Ecto neural progenitor cell (in vitro differentiated cells): ENCODE measurements at places on chromosomes 3 and 15.

GRCh38 chr15:70111203-70112073 lies 13.7 kb upstream of the TLE3 start:
- DNase-seq, result peak; percentile 86

DNA sequence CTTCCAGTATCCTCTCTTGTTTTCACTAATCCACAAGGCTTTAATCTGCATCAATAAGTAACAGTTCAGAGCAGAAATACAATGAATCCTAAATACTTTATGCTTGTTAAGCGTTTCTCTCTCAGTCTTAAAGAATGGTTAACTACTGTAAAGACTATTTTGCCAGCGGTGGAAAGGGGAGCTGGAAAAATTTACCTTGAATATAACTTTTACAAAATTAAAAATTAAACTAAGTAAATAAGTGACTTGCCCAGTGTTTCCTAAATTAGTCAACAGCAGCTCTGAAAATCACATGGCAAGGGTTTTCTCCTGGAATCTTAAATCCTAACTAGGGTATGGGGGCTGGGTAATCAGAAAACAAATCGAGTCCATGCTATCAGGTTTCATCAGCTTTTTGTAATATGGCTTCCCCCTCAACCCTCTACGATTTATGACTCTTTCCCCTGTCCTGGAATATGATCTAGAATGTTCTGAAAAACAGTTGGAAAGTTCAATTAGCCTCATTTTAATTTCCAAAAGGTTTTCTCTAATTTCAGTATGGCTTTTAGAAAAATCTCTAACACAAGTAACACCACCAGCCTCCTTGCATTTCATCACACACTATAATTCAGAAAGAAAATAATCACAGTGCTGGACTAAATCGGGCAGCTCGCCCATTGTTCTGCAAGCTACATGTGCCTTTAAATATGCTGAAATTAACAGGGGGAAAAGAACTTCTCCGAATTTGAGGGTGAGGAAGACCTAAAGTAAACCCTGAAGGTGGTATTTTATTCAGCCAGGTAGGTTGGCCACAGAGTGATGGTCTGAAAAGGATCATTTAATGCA lies 133.5 kb downstream of the ADAMTS9 start:
- DNase-seq, result no peak

DNA sequence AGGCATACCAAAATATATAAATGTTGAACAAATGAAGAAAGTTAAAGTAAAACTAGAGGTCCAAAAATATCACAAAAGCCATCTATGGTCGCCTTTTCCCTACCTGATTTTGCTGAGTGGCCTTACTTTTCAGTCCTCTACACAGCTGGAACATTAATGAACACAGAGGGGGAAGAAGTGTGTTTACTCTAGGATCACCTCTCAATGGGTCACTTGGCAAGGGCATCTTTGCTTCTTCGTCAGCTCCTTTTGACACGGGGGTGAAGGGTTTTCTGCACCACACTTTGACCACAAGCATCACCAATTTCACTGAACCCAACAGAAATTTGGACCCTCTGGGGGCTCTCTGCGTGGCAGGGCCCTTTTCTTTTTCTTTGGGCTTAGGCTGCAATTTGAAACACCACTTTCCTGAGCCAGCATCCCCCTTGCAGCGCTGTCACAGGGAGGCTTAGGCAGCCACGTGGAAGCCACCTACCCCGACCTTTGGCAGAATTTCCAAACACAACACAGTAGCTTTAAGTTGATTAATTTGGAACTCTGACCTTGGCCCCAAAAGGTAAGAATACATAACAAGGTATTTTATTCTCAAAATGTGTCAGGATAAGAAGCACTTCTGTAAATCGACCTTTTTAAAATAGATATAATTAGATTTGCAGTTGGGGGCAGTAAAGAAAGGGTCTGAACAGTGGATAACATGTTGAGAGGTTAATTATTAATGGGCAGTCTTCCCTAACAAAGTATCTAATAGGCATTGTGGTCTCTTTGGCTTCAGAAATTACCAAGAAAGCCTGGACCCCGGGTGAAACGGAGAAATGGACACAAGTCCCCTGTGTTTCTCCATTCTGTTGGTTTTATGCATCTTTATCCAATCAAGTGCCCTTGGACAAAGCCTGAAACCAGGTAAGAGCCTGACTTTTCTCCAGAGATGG lies at the start of gene LIPC:
TSS of gene LIPC (plus strand) at position 771 of the 929 bp plus-strand sequence. CDS start at position 813, 42 bp downstream.
- DNase-seq, result no peak

DNA sequence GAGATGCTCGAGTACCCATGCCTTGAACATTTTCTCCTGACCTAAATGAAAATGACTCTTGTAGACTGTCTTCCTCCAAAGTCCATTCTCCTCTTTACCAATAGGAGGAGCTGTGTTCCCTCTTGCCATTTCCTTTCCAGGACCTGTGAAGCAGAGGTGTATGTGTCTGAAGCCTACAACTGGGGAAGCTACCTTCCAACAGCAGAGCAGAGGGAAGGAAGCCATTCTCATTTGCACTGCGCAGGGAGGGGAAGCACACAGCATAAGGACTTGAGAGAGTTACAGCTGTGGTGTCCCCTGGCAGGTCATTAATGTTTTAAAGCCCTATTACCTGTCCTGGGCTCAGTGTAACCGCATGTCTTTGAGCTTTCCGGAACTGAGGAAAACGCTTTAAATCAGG lies 38.7 kb downstream of the HSPBAP1 start:
- DNase-seq, result no peak

DNA sequence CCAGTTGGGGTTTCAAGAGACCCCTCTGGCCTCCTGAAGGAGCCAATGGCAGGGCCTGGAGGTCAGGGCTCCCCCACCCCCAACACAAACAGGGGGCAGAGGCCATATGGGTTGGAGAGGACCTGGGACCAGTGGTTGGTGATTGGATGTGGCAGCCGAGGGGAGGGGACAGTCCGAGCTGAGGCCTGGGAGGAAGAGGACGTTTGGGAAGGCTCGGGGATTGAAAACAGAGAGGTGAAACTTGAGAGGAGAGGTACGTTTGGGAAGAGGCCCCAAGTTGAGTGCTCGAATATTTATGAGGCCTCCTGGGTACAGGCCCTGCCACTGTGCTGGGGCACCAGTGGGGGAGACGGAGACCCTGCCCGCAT lies 53.7 kb downstream of the DNAJB8 start:
- DNase-seq, result no peak

DNA sequence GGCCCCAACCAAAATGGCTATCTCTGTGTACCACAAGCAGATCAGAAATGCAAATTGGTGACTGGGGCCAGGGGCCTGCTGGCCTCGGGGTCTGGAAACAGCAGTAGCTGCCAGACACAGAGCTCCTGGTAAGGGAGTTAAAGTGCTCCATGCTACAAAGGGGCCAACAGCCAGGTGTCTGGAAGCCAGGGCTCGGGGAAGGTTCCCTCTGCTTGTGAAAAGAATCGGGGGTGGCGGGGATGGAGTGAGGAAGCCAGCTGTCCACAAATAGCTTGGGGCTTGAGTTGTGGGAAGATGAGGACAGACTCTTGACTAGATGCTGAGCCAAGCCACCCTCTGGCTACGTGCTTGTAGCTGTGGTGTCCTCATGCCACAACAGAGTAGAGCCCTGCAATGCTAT lies 39.3 kb downstream of the CHRD start:
- DNase-seq, result no peak

GRCh38 chr15:98718426-98719136 lies 70.2 kb downstream of the IGF1R start:
- no peak for DNase-seq

- DNase-seq, result no peak
These were observed 32.2 kb downstream of the ATP10A start for GRCh38 chr15:25830844-25831451.

- DNase-seq, result no peak
These were observed 261.0 kb downstream of the ROBO1 start for GRCh38 chr3:79506751-79507150.

- DNase-seq, result no peak
These were observed 469.6 kb upstream of the PPP2R3A start for GRCh38 chr3:135495891-135496290.

DNA sequence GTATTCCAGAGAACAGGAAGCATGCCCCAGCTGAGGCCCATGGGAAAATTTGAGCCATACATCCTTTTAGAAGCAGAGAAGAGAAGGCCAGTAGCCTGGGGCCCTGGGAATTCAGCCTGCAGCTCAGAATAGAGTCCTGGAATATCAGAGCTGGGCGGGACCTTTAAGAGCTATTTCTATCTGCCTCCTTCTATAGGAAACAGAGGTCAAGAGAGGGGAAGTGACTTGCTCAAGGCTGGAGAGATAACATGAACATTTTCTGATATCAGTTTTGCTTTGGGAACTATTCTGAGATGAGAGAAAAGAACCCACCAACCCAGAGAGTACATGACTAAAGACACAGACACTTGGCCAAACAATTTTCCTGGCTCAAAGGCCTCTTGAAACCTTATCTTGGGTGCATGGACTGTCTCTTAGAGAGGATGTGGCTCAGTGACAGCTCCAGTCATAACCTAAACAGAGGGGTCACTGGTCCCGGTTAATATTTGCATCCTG lies 26.0 kb downstream of the MASP1 start:
- DNase-seq, result no peak

DNA sequence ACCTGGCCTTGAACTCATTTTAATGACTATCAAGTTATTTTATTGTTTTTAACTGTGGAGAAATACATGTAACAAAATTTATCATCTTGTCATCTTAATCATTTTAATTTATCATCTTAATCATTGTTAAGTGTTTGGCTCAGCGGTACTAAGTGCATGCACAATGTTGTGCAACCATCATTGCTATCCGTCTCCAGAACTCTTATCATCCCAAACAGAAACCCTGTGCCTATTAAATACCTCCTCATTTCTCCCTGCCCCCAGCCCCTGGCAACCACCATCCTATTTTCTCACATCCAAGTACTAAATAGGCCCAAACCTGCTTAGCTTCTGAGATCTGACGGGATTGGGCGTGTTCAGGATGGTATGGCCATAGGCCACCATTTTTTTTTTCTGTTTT lies 51.5 kb upstream of the UBP1 start:
- DNase-seq, result no peak

DNA sequence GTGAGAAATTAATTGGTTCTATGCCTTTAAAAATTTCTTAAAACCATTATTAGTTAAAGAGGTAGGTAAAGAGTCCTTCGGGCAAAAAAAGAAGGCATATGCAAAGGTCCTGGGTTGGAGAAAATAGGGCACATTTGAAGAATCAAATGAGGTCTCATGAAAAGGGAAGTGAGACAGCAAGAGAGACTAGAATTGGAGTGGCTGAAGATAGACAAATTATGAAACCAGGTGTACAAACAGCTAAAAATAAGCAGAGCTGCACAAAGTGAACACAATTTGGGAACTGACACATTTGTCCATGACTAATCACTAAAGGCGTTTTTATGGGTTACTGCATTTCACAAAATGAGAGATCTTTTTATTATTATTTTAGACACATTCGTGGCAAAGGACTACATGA lies 581.2 kb downstream of the PYDC2 start:
- DNase-seq, result no peak
